GM12892 (cell line): ENCODE measurements at places on chromosomes 6 and 20.

DNA sequence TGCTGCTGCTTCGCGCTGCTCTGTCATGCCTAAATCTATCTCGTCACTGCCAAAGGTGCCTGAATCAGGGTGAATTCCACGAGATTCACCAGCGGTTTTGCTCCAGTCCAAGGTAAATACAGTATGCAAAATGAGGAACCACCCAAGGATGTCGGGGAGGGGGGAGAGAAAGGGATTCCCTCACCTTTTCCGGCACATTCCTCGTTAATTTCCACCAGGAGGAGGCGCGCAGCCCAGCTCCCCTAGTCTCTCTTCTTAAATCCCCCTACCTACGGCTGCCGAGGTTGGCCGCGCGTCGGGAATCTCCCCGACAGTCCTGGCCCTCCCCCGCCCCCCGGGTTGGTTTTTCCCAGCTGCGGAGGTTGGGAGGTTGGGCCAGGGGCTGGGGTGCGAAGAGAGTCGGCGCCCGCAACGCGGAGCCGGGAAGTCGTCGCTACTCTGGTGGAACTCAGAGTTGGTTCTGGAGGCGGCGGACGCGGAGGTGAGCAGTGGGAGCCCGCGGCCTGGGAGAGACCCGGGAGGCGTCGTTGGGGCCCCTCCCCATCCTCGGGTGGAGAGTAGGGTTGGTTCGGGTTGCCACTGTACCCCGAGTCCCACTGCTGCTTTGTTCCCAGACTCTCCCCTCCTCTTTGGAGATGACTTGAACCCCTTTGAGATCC, at the start of gene TPBG:
TSS of gene TPBG (plus strand) at position 390 of the 659 bp plus-strand sequence. CDS start 1,145 bp downstream, outside the sequence.
- peak; percentile 31 for DNase-seq

DNA sequence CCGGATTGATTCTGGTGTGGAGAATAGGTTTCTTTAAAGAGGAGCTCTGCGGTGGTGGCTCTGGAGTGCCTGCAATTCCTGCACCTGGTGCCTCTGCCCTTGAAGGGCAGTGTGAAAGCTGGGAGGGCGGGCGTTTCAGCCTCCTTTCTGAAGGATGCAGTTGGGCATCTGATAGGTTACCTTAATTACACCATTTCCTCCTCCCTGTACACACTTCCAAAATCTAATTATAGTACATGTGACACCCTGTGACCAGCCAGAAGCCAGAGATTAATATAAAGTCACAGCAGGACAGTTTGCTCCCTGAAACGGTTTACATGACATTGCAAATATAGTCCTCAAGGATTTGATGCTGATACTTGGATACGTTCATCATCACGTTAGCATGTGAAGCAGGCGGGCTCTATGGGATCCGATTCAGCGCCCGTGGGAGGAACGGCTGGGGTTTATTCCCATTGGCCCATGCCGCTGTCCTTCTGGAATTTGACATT, 548.2 kb downstream of the QKI start:
- DNase-seq = no peak

GRCh38 chr6:30670760-30671527, 1.9 kb downstream of the DHX16 start:
- no peak for DNase-seq

DNA sequence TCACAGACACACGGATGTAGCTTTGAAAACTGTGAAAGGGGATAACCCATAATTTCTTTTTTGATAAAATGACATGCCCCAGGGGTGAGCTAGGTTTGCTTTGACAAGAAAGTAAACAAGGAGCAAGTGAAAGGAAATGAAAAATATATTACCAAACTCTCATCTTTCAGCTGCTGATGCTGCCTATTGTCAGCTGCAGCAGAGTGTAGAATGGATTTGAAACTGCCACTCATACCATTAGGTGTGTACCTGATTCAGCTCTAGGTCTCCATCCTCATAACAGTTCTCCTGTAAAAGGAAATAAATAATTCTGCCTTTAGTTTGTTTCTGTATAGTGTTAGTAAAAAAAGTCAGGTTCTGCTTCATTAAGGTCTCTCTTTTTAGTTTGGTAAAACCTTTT, 415.1 kb upstream of the MARCKS start:
- no peak for DNase-seq

- no peak for DNase-seq
Measured at GRCh38 chr20:49437057-49437456, 45.4 kb downstream of the KCNB1 start.

- DNase-seq = no peak
Measured at GRCh38 chr20:33433465-33434234, 9.9 kb downstream of the SNTA1 start.

DNA sequence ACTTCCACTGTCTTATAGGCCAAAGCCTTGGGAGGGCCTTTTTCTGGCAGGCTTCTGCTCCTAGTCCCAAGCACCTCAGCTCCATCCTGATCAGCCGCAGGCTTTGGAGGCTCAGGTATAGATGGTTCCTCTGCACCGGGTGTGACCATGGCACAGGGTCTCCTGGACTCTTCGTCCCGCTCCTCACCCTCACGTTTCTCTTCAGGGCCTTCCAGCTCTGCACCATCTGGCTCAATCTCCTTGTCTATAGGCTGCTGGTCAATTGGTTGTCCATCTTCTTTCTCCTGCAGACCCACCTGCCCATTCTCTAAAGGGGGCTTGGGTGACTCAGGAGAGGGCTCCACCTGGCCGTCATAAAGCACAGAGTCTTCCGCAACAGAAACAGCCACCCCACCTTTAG, 37.0 kb downstream of the BFSP1 start:
- DNase-seq = no peak

DNA sequence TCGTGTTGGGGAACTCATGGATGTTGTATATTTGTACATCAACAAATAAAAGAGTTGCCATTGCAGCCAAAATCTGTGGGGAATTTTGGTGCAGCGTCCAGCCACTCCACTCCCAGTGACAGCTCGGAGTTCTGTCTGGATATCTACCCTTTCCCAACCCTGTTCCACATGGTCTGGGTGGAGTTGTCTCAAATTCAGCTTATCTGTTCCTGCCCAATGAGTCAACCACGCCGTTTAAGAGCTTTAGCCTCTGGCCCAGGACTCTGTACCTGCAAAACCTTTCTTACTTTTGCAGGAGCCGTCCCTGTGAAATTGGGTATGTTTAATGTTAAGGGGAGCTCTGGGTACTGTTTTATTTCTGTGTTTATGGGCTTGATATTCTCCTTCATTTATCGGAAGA, 33.9 kb upstream of the OVOL2 start:
- DNase-seq = no peak

DNA sequence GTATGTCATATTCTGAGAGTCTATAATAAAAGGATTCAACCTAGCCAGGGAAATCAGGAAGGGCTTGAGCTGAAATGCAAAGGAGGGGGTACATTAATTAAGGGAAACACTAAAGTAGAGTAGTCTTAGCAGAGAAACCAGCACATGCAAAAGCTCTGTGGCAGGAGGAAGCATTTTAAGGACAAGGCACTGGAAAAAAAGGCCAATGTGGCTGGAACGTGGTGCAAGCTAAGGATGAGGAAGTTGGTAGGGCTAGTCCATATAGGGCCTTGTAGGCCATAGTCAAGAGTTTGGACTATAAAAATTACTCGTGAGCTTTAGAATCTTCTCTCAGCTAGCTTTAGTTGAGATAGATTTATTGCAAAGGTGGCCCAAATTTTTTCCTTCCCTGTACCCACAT, 75.2 kb upstream of the TOP1 start:
- no peak for DNase-seq

GRCh38 chr6:119542037-119542436, 192.5 kb upstream of the MAN1A1 start:
- DNase-seq = no peak

GRCh38 chr6:131225959-131226358, 90.7 kb downstream of the AKAP7 start:
- no peak for DNase-seq

- peak; percentile 54 for DNase-seq
Measured at GRCh38 chr6:29976588-29977424, 34.5 kb downstream of the HLA-A start.

DNA sequence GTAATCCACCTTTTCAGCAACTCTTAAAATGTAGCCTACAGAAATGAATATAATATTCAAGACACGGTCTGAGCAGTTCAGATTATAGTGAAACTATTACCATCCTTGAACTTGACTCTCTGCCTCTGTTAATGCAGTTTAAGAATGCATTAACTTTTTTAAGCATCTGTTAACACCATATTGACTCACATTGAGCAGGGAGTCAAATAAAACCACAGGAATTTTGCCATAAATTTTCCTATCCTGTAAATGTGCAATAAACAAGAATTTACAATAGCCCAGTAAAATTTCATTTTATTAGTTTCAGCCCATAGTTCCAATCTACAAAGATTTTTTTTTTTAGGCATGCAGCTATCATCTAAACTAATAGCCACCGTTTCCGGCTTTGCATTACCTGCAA, 239.2 kb upstream of the DEFB112 start:
- DNase-seq = no peak

DNA sequence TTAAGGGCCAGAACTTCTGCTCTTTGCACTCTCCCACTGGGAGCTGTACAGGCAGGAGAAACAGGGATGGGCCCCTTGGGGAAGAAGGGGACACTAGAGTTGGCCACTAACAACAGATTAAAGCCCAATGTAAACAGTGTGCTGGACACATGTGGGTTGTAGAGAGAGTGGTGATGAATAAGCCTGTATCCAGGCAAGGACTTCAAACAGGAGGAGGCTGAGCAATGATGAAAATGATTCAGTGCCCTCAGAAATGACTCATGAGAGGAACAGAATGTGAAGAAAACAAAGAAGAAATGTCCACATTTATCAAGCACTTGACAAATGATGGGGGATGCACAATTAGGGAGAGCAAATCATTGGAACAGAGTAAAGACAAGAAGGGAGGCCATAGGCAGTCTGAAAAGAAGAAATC, 242.3 kb downstream of the TBX18 start:
- DNase-seq = no peak

- DNase-seq = no peak
Measured at GRCh38 chr6:163818719-163819118, 404.2 kb downstream of the QKI start.

- no peak for DNase-seq
Measured at GRCh38 chr6:108959972-108960582, 111.9 kb downstream of the ARMC2 start.

DNA sequence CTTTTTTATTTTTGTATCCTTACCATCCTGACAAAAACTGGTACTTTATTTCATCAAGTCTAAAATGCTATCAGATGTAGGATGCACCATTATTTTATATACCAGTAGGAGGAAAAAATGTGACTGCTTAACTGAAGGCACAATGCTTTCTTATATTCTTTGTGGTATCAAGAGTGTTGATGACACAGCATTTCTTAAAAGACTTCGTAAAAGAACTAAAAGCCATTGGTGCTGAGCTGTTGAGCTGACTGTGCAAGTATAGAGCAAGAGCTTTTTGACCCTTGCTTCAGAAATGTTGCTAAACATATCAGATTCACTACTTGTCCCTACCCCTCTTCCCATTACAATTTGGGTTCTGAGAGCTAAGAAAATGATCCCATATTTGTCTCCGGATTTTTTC, 17.5 kb downstream of the SF3B5 start:
- no peak for DNase-seq

GRCh38 chr20:36768768-36769430, 4.7 kb downstream of the DSN1 start:
- no peak for DNase-seq

GRCh38 chr6:105907991-105908390, 178.1 kb upstream of the PRDM1 start:
- no peak for DNase-seq

GRCh38 chr6:166167258-166167731, 356 bp downstream of the TBXT start:
- no peak for DNase-seq

DNA sequence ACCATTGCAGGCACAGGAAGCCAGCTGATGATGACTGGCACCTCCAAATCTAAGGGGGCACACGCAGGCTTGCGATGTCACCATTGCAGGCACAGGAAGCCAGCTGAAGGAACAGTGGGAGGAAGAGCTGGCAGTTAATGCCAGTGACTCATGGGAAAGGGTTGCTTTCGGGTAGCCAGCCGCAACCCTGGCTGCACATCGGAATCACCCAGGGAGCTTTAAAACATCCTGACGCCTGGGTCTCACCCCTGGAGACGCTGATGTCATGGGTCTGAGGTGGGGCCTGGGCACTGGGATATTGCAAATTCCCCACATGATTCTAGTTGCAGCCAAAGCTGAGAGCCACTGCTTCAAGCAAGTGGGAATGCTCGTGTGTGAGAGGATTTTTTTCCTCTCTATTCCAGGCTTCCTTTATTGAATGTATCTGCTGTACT, 16.1 kb upstream of the CCN6 start:
- no peak for DNase-seq

DNA sequence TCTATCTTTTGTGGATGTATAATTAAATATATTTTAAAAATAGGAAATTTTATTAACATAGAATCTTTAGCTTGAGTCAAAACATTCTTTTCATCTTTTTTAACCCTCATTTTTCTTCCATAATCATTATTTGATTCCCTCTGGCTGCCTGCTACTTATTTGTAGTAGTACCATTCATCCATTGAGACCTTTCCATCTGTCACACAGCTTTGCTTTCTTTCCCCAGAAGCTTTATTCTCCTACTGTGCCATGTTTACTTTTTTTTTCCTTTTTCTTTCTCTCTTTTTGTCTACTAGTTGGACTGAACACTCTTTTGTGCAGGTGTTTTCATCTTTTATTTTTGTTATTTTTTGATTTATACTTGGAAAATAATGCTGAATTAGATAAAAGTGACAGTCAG, 522.6 kb upstream of the MMS22L start:
- no peak for DNase-seq

GRCh38 chr6:167565388-167565787, 240.5 kb downstream of the TTLL2 start:
- DNase-seq = no peak

DNA sequence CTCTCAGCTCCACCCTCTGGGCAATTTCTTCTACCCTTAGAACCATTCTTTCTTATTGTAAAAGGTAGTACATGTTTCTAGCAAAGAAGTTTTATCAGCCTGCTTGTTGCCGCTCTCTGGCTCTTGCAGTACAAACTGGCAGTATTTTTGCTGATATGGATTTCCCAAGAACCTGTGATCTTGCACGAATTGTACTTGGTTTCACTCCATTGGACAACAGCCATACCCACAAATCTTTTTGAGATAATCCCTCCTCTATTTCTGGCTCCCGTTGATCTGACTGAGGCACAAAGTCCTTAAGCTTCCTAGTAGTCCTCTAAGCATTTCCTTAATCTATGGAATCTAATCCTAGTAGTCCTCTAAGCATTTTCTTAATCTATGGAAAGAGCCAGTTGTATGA, 487.0 kb upstream of the PTCHD4 start:
- no peak for DNase-seq
